ENCODE measurements at places on chromosomes 13 and 19.

DNA sequence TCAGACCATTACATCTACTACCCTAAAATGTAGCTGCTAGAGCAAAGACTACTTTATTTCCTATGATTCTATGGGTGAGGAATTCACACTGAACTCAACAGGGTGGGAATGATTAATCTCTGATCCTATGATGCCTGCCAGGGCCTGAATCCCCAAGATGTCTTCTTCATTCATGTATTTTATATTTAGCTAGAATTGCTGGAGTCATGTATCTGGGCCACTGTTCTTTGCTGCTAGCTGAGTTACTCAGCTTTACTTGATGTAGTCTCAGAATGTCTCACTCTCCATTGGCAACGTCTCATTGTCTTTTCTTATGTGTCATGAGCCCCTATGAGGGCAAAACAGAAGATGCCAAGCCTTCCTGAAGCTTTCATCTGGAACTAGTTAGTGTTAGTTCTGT, 21.1 kb downstream of the ZNF582 start:
- no peak for DNase-seq

DNA sequence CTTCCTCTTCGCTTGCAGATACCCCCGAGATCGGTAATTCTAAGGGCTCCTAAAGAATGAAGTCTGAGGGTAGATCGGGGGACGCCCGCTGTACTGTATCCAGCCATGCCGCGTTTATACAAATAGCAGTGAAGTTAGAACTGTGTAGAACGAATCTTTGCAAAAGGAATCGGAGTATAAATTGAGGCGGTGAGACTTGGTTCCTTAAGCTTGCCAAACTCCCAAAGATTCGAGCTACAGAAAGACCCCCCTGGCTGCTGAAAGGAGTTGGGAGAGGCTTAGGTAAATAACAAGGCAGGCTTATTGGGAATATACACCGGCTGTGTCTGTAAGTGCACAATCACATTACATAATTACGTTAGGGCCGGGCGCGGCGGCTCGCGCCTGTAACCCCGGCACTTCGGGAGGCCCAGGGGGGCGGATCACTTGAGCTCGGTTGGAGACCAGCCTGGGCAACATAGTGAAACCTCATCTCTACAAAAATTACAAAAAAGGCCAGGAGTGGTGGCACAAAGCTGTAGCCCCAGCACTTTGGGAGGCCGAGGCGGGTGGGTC, 12.2 kb downstream of the TMEM160 start:
- DNase-seq = no peak

DNA sequence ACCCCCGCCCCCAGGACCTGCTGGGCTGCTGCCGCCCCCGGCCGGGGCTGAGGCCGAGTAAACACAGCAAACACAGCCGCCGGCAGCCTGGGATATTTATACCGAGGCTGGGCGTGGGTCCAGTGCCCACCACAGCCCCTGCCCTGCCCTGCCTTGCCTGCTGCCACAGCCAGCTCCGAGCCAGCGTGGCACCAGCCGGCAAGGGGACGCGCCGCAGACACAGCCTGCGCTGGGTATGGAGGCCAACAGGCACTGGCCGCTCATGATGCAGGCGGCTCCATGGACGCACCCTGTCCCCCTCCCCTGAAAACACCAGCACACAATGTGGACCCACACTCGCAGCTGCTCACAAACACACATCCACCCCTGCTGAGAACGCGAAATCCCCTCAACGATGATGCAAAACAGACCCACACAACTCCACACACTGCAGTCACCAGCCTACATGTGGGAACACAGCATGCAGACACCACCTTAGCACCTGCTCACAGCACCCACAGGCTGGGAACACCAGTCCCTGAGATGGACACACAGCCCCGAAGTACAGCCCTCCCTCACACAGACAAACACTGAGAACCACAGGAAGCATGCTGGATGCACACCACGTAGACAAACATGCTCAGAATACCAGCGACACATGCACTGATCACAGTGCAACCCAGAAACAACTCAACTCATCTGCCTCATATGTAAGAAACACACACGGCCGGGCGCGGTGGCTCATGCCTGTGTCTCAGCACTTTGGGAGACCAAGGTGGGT, 16.2 kb downstream of the CCDC97 start:
- peak; percentile 80 for DNase-seq

- DNase-seq = no peak
These were observed 3.7 kb upstream of the AKAP8L start for GRCh38 chr19:15422296-15423075.

Measured in IMR-90 (cell line).